ENCODE measurements at places on chromosomes 6 and 20.

GRCh38 chr6:127855542-127856159 lies 45.2 kb downstream of the THEMIS start:
- DNase-seq: no peak

- no peak for DNase-seq
Measured at GRCh38 chr6:142356201-142356883, 54.5 kb downstream of the ADGRG6 start.

DNA sequence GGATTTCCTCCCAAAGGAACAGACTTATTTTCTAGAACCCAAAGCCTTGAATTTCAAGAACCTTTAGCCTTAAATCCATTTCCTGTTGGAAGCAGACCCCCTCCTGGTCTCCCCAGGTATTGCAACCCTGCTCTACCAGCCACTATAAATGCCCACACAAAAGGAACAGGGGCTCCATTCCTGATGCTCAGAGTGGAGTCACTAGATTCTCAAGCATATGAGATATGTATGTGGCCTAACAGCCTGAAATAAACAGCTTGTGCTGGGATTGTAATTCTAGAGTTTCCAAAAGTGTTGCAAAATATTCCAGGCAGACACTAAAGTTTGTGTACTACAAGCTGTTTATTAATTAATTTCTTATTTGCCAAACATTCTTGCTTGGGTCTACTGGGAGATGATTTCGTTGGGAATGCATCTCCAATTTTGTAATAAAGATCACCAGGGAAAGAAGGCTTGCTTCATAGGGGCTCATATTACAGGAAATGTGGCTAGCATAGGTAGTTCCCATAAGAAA lies 44.8 kb downstream of the RIPOR3 start:
- no peak for DNase-seq

DNA sequence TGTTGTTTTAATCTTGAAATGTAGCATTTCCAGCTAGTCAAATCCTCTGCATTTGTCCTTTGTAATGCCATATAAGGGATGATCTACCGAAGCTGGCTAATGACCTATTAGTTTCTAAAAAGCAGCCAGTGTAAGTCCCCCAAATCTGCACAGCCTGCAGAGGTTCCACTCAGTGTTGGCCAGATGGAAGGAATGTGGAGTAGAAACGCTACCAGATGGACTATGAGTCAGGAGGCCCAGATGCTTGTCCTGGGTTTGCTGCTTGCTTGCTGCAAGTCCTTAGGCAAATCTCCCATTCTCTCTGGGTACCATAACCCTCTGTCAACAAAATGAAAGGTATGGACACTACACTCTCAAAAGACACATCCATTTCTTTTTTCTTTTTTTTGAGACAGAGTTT lies 149.8 kb downstream of the BTBD9 start:
- no peak for DNase-seq

DNA sequence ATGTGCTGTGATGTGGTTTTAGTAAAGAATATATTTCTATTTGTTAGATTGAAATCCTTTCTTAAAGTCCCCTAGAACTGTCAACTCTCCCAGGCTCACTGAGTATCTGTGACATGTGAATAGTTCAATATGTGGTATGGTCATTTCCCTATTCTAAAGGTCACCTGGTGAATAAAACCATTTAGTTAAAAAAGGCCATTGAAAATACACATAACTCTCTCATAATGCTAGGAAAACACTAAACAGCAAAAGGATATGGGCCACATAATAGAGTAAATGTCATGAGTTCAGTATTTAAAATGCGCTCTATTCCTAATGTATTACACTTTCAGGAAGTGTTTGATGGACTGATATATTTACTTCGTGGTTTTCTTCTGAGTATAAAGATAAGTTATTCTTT lies 420.9 kb upstream of the JAG1 start:
- DNase-seq: no peak

- DNase-seq: no peak
Measured at GRCh38 chr6:158926414-158926813, 73.6 kb downstream of the RSPH3 start.

DNA sequence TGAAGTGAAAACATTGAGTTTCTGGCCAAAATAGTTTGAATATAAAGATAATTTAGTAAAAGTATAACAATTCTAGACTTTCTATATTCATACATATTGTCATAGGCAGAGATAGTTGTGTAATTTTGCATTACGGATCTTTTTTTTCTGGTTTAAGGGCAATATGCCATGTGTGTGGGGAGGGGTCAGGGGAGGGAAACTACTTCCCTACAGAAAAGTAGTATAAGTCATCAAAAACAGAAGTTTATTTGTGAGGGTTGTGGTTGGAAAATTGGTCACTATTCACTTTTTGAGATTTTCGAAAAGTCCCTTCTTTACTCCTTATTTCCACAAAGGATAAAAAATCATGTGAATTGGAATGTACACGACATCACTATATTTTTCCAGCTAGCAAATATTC lies 288.2 kb upstream of the PREP start:
- DNase-seq: no peak

GRCh38 chr6:138008791-138009190 lies 98.4 kb downstream of the PERP start:
- DNase-seq: no peak

GRCh38 chr6:123592426-123592825 lies 44.3 kb downstream of the TRDN start:
- no peak for DNase-seq

- DNase-seq: no peak
Measured at GRCh38 chr6:153092082-153093013, 38.7 kb downstream of the RGS17 start.

- DNase-seq: no peak
Measured at GRCh38 chr6:152566103-152566875, 70.9 kb downstream of the SYNE1 start.

- DNase-seq: no peak
Measured at GRCh38 chr6:126804332-126805064, 314.0 kb upstream of the RSPO3 start.

DNA sequence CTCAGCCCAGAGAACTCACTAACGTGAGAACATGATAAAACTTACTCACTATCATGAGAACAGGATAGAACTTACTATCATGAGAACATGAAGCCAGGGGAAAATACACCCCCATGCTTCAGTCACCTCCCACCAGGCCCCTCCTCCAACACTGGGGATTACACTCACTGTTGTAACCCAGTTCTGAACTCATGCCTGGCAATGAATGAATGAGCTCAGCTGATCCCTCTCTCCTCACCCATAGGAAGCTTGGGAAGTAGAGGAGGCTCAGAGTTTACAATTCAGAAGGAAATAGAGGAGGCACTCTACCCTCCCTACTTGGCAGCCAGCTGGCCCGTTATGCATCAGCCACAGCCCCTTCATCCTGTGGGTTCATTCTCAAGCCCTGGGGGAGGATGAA lies 102.5 kb downstream of the EYA2 start:
- no peak for DNase-seq

GRCh38 chr20:43448748-43449535 lies 8.8 kb upstream of the SRSF6 start:
- DNase-seq: no peak

GRCh38 chr20:37309936-37310590 lies 20.6 kb downstream of the MANBAL start:
- DNase-seq: no peak

DNA sequence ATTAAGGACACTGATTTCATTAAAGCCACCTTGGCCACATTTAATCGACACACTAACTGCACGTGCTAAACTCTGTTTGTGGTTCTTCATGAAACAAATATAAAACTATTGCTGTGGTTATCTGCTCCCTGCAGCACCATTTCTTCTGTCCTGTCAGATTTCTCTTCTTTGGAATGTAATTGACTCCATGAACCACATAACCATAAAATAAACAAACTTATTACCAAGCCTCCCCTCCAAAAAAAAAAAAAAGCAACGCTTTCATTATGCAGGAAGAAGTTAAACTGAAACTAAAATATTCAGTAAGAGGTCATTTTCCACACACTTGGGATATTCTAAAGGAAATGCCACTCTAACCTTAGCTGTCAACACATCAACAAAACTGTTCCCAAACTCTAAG lies 319.1 kb upstream of the NT5E start:
- DNase-seq: no peak

DNA sequence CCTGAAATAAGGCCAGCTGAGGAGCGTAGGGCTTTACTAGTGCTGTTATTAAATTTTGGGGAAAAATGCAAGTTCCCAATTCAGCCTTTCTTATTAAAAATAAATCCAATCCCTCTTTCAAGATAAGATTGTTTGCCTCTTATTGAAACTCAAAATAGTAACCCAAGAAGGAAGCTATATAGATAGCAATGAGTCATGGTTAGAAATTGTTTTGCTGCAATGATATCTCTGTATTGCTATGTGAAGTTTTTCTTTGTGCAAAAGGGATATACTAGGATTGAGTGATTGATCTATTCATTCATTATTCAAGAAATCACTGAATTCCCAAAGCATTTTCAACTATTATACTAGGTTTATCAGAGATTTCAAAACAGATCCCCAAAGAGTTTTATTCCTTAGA lies 93.0 kb upstream of the HDAC2 start:
- DNase-seq: no peak

GRCh38 chr6:118220429-118221128 lies 313.5 kb downstream of the SLC35F1 start:
- DNase-seq: no peak

DNA sequence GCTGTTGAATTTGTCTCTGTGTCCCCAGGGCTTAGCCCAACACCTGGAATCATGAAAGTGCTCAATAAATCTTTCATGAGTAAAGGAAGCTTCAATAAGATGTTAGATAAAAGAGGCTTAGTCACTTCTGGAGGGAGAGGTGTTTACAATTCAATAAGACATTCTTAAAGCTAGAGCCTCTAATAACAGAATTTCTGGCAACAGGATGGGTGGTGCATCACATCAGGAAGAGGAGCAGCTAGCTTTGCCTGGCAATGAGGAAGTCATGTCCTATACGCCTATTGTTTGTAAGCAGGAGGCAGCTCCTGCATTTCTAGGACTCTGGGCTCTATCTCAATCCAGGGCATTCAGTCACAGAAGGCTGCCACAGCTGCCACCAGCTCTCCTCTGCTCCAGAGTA lies 638.5 kb downstream of the EPM2A start:
- DNase-seq: no peak

DNA sequence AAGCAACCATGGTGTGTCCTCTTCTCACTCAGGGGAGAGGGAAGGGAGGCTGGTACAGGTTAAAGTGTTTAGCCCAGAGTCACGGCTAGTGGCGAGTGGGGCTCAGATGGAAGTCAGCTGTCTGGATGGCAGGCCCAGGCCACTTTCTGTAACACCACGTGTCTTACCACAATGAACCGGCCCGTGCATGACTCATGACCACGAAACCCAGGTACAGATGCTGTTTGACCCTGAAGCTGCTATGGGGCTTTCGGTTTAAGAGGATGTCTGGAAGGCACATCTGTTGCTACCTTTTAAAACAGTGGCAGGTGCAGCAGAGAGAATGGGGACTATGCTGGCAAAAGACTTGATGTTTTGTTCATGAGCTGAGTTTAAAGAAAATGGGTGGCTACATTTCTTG lies 36.5 kb upstream of the MPC1 start:
- no peak for DNase-seq

DNA sequence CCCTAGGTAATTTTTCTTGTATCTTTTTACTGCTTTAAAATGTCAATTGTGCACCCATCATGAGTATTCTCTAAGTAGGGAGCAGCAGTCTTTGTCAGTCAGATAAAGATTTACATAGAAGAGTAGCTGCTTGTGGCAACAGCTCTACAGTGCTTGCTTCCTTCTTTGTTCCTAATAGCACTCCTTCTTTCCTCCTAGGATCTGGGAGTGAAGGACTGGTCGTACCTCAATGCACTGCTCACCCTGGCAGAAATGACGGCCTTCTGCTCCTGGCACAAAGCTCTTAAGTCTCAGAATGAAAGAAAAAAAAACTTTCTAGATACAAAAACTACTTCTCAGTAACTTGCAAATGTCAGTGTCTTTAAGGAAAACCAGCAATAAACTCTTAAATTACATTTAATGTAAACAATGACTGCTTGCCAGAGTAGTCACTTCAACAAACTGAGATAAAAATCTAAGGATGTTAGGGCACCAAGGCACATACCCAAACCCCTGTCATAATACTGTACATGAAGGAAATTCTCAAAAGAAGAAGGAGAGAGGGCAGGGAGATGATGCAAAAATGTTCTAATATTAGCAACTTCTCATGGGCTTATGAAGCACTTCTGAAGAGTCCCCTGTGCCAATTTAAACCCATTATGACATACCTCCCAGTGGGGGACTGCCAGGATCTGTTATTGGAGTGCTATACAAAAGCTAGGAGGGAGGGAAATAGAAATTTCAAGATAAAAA lies 34.0 kb downstream of the NCOA6 start:
- no peak for DNase-seq

- no peak for DNase-seq
Measured at GRCh38 chr20:41228858-41229257, 88.7 kb downstream of the ZHX3 start.

DNA sequence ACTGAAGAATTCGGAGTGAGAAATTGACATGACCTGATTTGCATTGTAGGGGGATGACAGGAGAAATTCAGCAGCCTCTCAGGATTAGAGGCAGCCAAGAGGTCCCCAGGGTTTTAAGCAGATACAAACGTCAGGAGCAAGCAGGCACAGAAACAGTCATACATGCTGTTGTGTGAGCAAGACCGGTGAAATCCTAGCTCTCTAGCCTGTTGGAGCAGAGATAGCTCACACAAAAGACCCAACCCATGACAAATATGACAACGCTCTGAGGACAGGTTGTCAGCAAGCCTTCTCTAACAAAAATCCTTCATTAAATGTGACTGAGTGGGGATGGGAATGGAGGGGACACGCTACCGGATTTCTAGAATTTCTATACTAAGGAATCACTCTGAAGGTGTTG lies 23.0 kb upstream of the AKAP12 start:
- no peak for DNase-seq

DNA sequence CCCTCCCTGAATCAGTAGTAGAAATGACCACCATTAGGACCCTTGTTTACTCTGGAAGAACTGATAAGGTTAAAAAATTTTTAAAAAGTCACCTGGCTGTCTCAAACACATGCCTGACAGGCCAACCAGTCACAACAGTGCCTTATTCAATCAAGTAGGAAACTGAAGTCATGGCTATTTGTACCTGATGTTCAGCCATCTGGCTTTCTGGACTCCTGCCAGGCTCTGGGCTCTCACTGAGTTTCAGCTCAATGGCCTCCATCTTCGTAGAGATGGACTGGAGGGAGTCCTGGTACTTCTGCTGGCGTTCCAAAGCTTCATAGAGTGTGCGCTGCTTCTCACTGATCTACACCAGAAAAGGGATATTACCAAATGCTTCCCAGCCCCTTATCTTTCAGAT lies 343.8 kb downstream of the SYNE1 start:
- no peak for DNase-seq

DNA sequence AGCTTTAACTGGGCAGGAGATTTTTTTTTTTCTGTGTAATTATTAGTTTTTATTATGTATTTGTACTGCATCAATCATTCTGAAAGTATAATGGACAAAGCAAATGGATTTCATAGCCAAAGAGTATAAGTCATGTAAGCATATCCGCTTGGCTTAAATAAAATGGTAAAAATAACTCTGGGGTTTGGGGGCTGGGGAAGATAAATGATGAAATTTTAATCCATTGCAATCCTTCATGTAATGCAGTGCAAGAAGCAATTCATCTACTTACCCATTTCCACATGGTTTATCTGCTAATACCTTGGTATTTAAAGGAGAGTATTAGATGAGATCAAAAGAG lies 781.4 kb downstream of the QKI start:
- no peak for DNase-seq

- DNase-seq: no peak
Measured at GRCh38 chr6:147811913-147812629, 303.6 kb downstream of the SAMD5 start.

Measured in activated gamma-delta T cell (primary cell).